Occipital lobe (tissue), 3 donors: ENCODE measurements at places on chromosomes 5 and 9. TPM values are rescaled to one million over a fixed set of nuclear protein-coding genes. Genes with fewer than 3 reads are reported as not detected.

DNA sequence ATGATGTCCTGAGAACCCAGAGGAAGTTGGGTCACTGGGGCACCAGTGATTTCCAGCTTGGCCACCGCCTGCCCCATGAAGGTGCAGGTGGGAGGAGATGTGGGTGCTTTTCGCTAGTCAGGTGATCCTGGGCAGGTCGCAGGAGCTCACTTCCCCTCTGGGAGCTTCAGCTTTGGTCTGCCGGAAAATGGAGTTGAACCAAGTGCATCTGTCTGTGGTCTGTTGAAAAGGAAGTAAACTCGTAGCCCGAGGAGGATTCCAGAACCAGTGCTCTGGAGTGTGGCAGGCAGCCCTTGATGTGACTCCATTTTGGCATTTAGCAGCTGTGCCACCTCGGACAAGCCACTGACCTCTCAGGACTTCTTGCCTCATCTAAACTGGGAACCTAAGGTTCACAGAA lies 81.8 kb upstream of the HRH2 start:
- DNase-seq: no peak

GRCh38 chr5:1011226-1011631 lies 2.6 kb downstream of the NKD2 start:
- no peak for DNase-seq

GRCh38 chr5:176133877-176134276 lies 104.3 kb upstream of the SIMC1 start:
- DNase-seq: no peak

GRCh38 chr5:165161204-165161603 lies 1655.8 kb downstream of the MAT2B start:
- DNase-seq: no peak

GRCh38 chr5:17265041-17265440 lies 47.6 kb downstream of the BASP1 start:
- no peak for DNase-seq

DNA sequence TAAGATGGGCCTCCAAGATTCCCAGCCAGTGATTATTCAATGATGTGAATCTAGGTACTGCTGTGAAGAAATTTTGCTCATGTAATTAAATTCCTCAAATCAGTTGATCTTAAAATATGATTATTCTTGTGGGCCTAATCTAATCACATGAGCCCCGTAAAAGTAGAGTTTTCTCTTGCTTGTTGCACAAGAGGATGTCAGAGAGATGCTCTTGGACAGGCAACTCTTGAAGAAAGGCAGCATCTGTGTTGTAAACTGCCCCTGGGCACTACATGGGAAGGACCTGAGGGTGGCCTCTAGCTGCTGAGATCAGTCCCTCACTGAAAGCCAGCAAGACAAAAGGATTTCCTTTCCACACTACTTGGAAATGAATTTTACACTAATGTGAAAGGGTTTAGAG lies 132.9 kb downstream of the TRPM3 start:
- no peak for DNase-seq

DNA sequence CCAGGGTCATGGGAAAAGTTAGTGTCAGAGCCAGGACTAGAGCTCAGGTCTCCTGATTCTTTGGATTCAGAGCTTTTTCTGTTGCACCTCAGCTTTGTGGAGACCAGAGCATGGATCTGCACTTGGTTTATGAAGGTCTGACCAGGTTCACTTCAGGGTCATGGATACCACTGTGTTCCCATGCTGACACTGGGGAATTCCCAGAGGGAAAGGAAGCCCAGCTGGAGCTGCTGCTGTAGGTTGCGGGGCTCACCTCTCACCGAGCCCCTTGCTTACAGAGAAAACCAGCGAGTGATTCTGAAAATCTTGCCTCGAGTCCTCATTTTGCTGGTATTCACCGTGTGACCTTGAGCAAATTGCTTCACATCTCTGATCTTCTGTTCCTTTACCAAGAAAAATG lies 83.0 kb downstream of the RGS3 start:
- DNase-seq: no peak

DNA sequence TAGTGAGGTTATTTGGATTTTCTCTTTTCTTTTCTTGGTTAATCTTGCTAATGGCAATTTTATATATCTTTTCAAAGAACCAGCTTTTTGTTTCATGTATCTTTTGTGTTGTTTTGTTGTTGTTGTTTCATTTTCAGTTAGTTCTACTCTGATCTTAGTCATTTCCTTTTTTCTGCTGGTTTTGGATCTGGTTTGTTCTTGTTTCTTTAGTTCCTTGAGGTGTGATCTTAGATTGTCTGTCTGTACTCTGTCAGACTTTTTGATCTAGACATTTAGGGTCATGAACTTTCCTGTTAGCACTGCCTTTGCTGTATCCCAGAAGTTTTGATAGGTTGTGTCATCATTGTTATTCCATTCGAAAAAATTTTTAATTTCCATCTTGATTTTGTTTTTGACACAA lies 399.7 kb downstream of the TLE1 start:
- no peak for DNase-seq

- no peak for DNase-seq
Observed at GRCh38 chr9:88742483-88742882, 207.5 kb downstream of the NXNL2 start.

- no peak for DNase-seq
Observed at GRCh38 chr5:91906494-91906893, 523.4 kb upstream of the ARRDC3 start.

DNA sequence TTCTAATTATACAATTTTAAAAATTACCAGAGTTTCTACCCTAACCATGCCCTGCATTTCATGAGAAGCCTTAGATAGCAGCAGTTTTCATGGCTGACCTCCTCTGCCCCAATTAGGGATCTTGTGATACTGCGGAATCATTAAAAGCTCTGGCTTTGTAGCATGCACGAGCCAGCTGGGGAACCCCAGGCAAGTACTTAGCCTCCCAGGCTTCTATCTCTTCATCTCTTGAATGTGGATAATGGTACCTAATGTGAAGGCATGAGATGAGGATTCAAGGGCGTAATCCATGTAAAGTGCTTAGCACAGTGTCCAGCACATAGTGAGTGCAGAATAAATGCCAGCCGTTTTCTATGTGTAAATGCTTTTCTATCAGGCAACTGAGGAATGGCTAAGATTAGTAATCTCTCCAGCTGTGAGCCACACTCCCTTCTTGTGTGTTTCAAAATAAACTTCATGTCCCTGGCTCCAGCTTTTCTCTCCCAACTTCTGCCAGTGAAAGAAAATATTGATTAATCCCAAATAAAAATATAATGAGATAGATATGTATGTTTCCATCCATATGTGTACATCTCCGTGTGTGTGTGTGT lies 88.4 kb downstream of the APBA1 start:
- DNase-seq: no peak

DNA sequence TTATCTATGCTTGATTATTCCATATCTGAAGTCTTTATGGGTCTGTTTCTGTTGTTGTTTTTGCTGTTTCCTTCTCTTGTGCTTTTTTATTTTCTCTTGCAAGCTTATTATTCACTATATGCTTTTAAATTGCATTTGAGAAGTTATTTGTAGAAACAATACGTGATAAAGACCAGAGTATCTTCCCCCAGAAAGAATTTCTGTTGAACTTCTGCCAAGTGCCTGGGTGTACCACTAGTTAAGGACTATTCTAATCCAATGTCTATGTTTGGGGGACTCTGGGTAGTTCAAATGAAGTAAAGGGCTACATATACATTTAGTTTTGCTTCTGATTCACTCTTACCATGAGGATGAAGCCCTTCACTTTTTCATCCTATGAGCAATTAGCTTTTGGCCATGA lies 54.3 kb downstream of the SLF1 start:
- no peak for DNase-seq

GRCh38 chr5:111066261-111066938 lies 5.1 kb upstream of the TSLP start:
- no peak for DNase-seq

DNA sequence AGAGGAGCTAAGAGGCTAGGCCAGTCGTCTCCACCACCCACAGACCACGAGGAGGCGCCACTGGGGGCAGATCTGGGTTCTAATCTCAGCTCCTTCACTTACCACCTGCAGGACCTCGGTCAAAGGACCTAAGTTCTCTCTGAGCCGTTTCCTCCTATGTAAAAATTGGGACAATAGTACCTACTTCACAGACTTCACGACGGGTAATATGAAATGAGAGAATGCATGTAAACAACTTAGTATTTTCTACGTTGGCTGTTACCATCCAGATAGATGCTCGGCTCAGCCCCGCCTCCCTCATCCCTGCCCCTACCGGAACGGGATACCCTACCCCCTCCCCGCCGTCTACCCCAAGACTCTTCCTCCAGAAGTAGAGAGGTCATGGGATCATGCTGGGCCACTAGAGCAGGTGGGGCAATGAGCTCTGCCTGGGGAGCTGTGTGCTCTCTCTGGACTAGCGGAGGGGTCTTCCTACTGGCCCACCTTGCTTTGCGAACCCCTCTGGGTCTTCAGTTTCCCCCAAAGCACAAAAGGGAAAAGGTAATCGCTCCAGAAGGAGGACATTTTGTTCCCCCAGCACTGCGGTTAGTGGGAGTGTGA lies 541 bp downstream of the GNPDA1 start:
- no peak for DNase-seq

DNA sequence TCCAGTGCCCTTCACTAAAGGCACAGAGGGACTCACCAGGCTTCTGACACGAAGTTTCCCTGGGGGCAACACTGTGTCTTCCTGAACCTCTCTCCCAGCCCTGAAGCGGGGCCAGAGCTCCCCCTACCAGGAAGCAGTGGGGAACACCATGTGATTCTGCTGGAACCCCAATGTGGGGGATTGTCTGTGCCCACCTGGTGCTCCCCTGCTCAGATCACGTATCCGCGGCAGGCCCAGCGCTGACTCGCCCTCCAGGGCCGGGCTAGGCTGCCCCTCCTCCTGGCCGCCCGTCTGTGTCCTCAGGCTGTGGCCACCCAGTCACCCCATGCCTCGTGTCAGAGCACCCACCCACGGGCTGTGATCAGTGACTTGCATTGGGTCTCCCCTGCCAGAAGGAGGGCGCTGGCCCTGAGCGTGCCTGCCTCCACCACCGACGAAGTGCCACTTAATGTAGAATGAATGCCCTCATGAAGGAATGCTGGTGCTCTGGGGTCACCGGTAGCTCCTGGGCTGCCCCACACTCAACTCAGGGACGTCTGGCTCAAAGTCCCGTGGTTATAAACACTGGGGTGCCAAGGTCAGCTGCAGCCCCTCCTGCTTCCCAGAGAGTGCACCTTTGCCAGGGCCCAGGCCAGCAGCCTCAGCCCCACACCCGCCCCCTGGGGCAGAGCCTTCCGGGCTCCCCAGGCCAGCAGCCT lies 22.1 kb downstream of the SARDH start:
- DNase-seq: no peak

DNA sequence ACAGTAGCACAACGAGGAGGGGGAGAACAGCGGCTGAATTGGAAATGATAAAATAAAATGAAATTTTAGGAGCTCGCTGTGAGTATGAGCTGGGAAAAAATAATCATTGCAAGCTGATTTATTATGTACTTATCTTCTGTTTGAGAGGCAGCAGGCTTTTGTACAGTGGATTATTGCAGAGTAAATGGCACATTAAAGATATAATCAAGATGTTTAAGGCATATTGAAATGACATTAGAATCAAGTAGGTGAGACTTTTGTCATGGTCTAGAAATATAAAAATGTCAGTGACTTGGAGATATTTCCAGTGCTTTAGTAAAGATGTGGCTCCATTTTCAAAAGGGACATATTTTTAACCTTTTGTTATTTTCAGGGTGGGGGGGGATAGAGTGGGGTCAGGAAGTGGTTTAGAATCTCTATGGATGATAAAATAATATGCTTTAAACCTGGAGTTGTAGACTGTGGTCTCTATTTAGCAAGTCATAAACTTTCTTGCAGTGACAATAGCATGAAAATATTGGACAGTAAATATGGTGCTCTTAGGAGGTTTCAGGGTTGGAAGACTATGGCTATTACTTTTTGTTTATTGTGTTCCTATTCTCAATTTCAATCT lies 46.8 kb downstream of the PTTG1 start:
- no peak for DNase-seq

DNA sequence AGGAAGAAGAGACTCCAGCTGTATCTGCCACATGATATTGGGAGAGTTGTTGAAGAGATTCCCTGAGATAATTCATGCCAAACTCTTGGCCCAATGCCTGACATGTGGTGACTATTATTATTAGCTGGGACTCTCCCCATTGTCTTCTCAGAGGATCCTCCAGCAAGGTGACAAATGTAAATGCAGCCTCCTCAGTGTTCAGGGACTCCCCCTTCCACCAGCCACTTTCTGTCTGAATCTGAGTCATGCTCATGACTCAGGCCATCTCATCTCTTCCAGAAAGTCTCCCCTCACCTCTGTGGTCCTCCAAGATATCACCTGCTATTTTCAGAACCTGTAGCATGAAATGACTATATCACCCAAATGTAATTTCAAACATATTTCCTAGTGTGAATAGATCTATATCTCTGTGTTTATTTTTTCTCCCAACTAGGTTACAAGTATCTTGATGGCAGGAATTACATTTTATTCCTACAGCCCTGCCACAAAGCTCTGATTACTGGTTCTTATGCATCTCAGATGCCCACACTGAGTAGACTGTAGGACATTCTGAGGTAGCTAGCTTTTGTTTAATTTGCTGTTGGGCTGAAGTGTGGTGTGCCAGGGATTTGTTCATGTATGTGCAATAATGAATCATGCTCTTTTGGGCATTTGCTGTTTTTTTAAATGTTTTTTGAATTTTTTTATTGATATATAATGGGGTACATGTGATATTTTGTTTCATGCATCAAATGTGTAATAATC lies 126.6 kb upstream of the IL12B start:
- no peak for DNase-seq

DNA sequence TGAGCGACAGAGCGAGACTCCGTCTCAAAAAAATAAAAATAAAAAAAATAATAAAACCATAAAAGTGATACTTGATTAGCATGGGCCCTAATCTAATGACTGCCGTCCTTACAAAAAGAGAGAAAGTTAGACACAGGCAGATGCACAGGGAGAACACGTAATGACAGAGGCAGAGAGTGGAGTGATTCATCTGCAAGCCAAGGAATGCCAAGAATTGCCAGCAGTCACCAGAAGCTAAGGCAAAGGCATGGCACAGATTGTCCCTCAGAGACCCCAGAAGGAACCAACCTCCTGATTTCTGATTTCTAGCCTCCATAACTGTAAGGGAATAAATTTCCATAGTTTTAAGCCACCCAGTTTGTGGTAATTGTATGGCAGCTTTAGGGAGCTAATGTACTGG lies 79.6 kb upstream of the FREM1 start:
- DNase-seq: no peak

- DNase-seq: no peak
Observed at GRCh38 chr5:179079165-179079987, 19.2 kb downstream of the ZNF354C start.

- no peak for DNase-seq
Observed at GRCh38 chr5:82072138-82072537, 100.3 kb downstream of the ATG10 start.

GRCh38 chr9:93225417-93225816 lies 41.5 kb downstream of the WNK2 start:
- no peak for DNase-seq

- no peak for DNase-seq
Observed at GRCh38 chr5:146042628-146043279, 62.6 kb downstream of the PLAC8L1 start.

Gene LECT2
- total RNA-seq: not detected

Gene RGS14
- total RNA-seq: 4.4 TPM

Gene ARAP3
- 3.3 TPM for total RNA-seq

Gene IL9
- total RNA-seq: not detected

Gene TMC1
- total RNA-seq: 0.78 TPM

Gene SCGB3A2
- total RNA-seq: not detected

Gene MSMP
- total RNA-seq: not detected

Gene PCDHGA12
- total RNA-seq: 6.9 TPM

Gene ADGRD2
- not detected for total RNA-seq

Gene FBP2
- not detected for total RNA-seq

Gene OBP2B
- not detected for total RNA-seq

Gene PCDHGB1
- total RNA-seq: 7.8 TPM

Gene SOHLH1
- total RNA-seq: not detected
